ENCODE measurements at places on chromosomes 11 and 22. TPM values are rescaled to one million over a fixed set of nuclear protein-coding genes. Genes with fewer than 3 reads are reported as not detected.

Gene PELI3
- total RNA-seq: 5.2 TPM

Gene CNIH2
- total RNA-seq: 2.1 TPM

Gene TCIRG1
- total RNA-seq: 137 TPM

Gene GAS2
- 0.52 TPM for total RNA-seq

Gene MUC2
- 0.04 TPM for total RNA-seq

Gene STK33
- total RNA-seq: 3.8 TPM

Gene CHRM1
- total RNA-seq: 0.07 TPM

Gene C11orf58
- 183 TPM for total RNA-seq

Gene CYP2D6
- 0.32 TPM for total RNA-seq

Gene CSNK2A3
- total RNA-seq: 1.7 TPM

Gene MS4A14
- total RNA-seq: not detected

Gene MRE11
- total RNA-seq: 19.9 TPM

Gene ADSL
- total RNA-seq: 103 TPM

Gene DRD2
- 0.06 TPM for total RNA-seq

Gene IFT27
- total RNA-seq: 14.7 TPM

Gene SLCO2B1
- 2.9 TPM for total RNA-seq

Gene MIOX
- total RNA-seq: not detected

Gene PISD
- 28.2 TPM for total RNA-seq

Gene CFAP300
- 5.2 TPM for total RNA-seq

Gene CALCA
- not detected for total RNA-seq

Gene PANX2
- total RNA-seq: 5.8 TPM

Gene CHEK1
- total RNA-seq: 27.6 TPM

Gene ANO3
- 0.03 TPM for total RNA-seq

Gene HEPHL1
- not detected for total RNA-seq

Gene DERL3
- total RNA-seq: 0.42 TPM

Gene EHF
- total RNA-seq: 1.4 TPM

Gene CSF2RB
- total RNA-seq: not detected

Gene CCDC87
- 0.52 TPM for total RNA-seq

Gene SOX10
- not detected for total RNA-seq

Gene MYOD1
- 0.03 TPM for total RNA-seq

Gene ROM1
- 3.6 TPM for total RNA-seq

Gene GALNT18
- 31.9 TPM for total RNA-seq

Gene TSPAN18
- 3.4 TPM for total RNA-seq

Gene ANKRD42
- total RNA-seq: 7.1 TPM

Gene FAM181B
- 0.03 TPM for total RNA-seq

Gene GDPD4
- total RNA-seq: not detected

Gene MPZL2
- 0.08 TPM for total RNA-seq

Gene PNPLA3
- total RNA-seq: 0.65 TPM

Gene IGLL5
- total RNA-seq: not detected

Gene OVCH2
- total RNA-seq: not detected
